Activated CD4-positive, alpha-beta T cell treated with anti-CD3 and anti-CD28 coated beads for 4 hours (primary cell): ENCODE measurements at places on chromosomes 1 and 21.

DNA sequence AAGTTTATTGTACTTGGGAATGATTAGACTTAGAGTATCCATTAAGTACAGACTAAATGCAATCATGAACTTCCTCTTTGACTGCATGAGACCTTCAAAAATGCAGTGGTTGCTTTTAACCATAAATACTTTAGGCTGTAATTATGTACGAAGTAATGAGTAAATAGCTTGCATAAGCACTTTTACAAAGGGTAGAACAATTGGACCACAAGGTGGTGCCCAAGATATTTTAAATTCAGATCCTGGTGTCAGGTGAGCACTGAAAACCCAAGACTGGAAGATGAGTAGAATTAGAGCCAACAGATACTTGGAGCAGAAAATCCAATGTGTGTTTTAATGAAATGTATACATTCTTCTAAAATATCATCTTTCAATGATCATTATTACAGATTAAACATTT lies 43.4 kb upstream of the RHOU start:
- peak; percentile 18 for DNase-seq

DNA sequence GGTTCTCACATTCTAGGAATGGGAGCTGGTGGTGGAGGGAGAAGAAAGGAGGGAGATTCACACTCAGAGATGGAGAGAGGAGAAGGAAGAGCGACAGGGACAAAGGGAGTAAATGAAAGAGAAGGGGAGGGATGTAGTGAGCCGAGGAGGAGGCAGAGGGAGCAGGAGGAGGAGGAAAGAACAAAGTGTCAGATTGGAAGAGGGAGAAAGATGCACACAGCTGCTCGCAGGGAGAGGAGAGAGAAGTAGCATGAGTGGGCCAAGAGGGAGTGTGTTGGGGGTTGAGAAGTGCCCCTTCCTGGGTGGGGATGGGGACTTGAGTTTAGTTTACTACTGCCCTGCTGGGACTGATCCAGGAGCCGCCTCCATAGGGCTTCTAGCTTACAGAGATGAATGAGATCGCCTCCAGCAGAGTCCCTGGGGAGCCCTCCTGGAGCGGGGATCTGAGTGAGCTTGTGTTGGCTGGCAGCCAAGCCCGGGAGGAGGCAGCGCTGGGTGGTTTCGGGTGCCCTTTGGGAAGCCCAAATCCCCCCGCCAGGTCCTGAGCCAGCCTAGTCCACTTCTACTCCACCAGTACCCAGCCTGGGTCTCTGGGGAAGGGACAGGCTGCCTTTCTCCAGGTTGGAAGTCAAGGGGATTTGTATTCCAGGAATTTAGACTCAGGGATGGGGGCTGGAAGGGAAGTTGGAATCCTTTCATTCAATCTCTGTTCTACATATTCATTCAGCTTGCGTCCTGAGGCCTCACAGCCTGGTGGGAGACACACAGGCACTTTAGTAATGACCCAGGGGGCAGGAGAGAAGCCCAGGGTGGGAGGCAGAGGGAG lies 20.9 kb downstream of the PTPRU start:
- no peak for DNase-seq

DNA sequence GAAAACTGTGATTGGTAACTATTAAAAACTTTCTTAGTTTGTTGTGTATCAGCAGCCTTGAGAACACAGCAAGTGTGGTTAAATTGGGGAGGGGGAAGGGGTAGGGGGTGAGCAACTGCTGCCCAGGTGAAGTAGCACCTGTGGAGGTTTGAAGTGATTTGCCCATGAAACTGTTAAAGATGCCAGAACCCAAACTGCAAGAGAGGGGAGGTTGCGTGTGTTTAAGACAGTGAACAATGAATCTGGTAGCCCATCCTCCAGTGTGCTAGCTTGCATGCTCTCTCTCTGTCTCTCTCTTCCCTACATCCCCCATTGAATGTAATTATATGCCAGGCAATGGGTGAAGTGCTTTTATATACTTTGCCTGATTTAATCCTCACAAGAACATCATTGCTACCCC lies 154.7 kb downstream of the RUNX1 start:
- no peak for DNase-seq

DNA sequence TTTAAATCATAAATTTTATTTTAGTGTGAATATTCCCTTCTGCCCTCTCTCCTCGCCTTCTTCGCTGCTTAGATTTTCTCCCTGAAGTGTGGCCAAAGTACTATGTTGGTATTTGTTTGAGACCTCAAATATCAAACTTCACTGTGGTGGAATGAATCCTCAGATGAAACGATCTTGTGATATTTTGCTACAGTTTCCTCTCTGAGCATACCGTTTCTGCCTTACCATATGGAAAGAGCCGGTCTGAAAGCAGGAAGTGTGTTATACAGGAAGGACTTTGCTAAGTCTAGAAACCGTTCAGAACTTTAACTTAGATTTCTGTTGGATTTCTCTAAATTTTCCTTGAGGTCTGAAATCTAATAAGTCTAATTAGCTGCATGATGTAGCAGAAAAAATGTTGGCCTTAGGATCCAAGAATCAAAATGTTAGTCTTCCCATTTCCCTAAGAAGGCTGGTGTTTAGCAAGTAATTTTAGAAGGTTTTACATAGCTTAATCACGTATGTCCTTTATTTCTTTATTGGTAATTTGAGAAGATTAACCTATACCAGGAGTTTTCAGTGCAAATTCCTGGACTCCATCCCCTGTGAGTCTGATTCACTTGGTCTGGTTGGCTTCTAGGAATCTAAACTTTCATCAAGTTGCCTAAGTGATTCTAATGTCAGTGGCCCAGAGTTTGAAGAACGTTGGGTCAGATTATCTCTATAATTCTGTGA lies 30.7 kb downstream of the SDCCAG8 start:
- DNase-seq = no peak

DNA sequence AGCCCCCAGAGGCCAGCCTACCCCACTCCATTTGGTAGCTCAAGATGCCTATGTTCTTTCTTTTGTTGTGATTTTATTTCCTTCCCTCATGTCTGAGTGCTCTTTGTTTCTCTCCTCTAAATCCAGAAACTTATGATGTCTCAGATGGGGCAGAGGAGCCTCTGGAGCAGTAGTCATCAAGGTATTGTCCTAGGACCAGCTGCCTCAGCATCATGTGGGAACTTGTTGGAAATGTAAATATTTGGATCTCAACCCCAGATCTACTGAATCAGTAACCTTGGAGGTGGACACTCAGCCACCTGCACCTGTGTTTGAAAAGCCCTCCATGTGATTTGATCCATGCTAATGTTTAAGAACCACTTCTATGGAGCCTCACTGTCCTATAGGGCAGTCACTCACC lies 593.1 kb upstream of the PLXNA2 start:
- DNase-seq = no peak

DNA sequence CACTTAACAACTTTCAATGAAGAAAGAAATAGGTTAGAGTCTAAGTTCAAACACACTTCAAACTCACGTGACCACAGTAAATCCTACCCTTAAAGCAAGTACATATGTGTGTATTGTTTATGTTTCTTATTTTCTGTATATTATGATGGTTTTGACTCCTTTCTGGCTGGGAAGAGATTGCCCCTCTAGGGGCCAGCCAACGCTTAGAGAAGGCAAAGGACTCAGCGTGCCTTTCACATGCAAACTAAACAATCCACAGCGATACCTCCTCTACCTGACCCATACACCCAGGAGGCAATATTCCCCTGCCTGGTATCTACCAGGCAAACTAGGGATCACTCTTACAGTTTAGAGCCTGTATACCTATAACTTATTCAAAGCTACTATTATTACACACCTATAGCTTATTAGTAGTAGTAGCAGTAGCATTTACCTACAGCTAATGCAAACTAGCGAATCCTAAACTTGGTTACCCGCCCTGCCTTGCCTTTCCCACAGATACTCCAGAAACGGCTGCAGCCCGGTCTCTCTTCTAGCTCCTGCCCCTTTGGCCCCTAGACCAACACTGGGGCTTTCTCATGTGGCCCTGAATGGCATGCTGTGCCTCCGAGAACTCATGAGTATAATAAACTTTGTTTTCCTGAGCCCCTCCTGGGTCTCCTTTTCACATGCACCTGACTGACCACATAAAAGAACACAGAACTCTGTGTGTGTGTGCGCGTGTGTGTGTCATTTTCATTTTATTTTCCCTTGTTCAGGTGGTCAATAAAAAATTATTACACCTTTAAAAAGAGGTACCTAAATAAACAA lies 14.0 kb downstream of the NRIP1 start:
- DNase-seq = no peak

GRCh38 chr1:54565113-54565501 lies 17.1 kb downstream of the ACOT11 start:
- DNase-seq = no peak

DNA sequence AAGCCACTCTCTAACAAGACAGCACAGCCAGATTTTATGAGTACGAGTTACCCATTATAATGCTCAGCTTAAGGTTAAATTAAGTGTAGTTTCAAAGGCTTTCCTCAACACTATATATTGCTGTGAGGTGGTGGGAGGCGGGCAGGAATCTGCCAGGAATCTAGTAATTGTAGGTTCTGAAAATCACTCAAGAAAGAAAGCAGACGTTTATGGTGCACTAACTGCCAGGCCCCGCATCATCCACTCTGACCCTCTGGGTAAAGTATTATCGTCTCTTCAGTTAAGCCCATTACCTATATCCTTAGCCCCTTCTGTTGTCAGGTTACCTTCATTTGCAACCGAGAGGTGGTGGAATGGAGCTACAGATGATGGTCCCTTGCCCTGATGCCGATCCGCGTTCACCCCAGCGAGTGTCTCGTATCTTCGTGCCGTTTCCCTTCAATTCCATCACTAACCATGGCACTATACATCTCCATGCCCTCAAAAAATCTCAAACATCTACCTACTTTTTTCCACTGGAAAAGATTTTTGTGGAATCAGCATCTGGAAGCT lies 12.4 kb downstream of the HMGN1 start:
- DNase-seq = no peak

DNA sequence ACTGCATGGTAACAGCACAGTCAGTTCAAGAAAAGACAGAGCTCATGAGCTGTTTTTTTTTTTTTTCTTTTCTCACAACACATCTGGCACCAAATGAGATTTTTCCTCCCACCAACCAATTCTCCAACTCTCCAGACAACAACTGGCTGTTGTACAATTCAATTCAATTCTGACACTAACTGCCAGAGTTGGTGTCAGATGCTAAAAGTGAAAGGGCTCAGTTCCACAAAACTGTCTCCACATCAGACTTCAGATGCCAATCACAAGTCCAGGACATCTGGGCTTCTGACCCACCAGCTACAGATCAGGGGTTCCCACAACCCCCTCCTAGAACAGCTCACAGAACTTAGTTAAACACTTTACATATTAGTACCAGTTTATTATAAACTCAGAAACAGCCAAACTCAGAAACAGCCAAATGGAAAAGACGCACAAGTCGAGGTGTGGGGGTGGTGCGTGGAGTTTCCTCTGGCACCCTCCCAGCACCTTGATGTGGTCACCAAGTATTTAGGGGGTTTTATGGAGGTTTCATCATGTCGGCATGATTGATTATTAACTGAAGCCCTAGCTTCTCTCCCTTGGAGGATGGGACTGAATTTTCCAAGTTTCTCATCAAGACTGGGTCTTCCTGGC lies 39.2 kb upstream of the LRRC8D start:
- DNase-seq = peak; percentile 76

GRCh38 chr1:117540532-117540931 lies 65.3 kb upstream of the TENT5C start:
- no peak for DNase-seq

- DNase-seq = no peak
Observed at GRCh38 chr1:248839168-248839555, 1.1 kb downstream of the ZNF672 start.

- DNase-seq = no peak
Observed at GRCh38 chr1:167297222-167298214, 76.8 kb downstream of the POU2F1 start.

- no peak for DNase-seq
Observed at GRCh38 chr1:206804156-206804737, 32.0 kb upstream of the IL10 start.

DNA sequence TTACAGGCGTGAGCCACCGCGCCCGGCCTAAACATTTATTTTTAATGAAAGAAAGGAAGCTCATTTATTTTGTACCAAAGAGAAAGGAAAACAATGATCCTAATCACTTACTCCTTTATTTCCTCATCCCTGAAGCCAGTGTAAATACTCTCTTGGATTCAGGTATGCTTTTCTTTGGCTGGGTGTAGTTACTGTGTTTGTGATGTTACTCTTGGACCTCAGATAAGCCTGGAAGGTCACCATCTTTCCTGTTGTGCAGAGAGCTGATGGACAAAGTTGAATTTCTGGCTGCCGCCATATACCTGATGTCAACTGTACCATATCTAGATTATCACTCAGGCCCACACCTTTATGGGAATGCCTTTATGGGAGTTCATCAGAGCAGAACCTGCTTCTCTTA lies 35.4 kb upstream of the FOXE3 start:
- DNase-seq = no peak

DNA sequence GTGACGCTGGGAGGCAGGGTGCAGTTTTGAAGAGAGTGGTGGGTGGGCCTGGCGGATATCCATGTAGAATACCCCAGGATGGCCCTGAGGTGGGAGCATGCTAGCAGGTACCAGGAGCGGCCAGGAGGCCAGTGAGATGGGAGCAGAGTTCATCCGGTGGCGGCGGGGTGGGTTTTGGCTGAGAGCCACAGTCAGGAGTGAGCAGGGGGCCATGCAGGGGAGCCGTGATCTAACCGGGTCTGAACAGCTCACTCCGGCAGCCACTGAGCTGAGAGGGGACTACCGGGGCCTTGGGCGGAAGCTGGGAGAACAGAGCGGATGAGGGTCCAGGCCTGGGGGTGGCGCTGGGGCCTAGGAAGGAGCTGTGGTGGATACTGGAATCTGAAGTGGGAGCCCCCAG lies 47.6 kb upstream of the LRP8 start:
- no peak for DNase-seq

DNA sequence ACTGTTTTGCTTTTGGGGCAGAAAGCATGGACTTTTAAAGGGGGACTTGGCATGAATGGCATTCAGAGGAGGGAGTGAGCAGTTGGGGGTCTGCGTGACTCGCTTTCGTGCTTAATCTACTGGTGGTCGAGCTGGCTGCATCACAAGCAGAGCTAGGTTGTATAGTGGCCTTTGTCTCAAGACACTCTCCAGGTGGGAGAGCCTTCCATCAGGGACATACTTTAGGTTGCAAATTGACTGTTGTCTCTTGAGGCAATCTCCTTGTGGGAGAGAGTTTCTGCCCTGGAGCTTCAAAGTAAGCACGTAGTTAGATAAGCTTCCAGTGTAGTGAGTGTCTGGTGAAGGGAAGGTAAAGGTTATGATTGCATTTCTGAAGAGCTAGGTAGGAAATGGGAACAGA lies 93.9 kb downstream of the C1orf21 start:
- DNase-seq = no peak

DNA sequence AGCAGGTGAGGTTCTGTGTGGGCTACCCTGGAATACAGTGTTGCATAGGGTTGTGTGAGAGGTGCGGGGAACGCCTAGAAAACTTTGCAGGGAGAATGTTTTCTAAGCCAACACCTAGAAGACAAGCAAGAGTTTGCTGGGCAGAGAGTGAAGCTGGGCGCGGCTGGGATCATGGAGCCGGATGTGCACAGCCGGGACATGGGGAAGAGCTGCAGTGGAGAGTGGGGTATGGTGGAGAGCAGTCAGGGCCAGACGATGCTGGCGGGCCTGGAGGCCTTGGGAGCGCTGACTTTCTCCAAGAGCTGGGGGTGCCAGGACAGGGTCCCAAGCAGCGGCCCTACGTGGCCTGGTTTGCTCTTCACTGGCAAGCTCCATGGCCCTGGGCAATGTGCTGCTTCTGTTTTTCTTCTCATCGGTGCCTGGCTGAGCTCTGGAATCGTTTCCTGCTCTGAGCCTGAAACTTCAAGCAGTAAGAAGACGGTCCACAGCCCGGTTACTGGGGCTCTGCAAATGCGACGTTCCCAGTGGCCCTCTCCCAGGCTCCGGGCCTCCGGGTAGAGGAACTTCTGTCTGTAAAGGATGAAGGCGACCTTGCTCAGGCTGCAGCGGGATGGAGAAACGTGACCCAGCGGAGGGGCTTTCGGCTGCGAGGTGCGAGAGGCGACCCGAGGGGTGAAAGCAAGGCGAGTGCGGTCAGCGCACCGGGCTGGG lies 51.9 kb upstream of the CD34 start:
- no peak for DNase-seq
